ENCODE measurements at places on chromosomes 13 and 19.

GRCh38 chr13:110254151-110254679, 52.7 kb downstream of the COL4A1 start:
- no peak for DNase-seq

DNA sequence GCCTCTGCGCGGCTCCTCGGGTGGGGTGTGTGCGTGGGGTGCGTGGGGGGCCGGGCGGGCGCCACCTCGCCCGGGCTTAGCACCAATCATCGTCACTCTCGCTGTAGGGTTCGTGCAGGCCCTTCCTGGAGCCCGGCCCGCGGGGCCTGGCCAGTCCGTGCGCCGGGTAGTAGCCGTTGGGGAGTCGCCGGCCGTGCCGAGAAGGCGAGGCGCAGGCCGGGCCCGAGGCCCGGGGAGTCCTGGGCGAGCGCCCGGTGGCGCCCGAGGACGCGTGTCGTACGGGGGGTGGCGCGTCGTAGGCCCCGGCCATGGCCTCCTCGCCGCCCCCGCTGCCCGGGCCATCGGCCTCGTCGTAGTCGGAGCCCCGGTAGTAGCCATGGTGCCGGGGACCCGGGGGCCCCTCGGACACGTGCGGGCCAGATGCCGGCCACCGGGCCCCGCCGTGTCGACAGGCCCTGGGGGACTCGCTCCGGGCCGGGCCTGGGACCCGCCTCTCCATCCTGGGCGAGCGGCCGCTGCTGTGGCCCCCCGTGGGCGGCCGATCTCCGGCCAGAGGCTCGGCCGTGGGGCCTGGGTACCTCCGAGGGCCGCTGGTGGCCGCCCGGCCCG, 57.1 kb downstream of the IER2 start:
- DNase-seq = no peak

DNA sequence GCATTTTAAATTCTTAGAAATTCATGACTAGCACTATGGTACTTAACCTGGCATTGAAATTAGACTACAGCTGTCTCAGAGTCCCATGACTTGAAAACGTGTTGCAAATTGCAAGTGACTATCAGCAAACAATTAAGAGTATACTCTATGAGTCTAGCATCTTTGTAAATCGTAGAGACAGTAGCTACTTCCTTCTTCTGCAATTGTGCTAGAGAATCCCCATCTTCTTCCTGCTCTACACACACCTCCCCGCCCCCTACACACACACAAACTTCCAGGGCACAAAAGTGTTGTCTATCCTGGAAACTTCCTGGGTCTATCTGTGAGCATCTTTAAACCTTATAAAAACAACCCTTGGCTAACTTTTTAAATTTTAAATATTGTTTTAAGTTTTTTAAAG, 35.2 kb upstream of the MIR17HG start:
- no peak for DNase-seq

- DNase-seq = no peak
These were observed 3.7 kb downstream of the ATP13A1 start for GRCh38 chr19:19659646-19660245.

GRCh38 chr19:1259206-1259875, 9.8 kb upstream of the CIRBP start:
- peak; percentile 50 for DNase-seq

DNA sequence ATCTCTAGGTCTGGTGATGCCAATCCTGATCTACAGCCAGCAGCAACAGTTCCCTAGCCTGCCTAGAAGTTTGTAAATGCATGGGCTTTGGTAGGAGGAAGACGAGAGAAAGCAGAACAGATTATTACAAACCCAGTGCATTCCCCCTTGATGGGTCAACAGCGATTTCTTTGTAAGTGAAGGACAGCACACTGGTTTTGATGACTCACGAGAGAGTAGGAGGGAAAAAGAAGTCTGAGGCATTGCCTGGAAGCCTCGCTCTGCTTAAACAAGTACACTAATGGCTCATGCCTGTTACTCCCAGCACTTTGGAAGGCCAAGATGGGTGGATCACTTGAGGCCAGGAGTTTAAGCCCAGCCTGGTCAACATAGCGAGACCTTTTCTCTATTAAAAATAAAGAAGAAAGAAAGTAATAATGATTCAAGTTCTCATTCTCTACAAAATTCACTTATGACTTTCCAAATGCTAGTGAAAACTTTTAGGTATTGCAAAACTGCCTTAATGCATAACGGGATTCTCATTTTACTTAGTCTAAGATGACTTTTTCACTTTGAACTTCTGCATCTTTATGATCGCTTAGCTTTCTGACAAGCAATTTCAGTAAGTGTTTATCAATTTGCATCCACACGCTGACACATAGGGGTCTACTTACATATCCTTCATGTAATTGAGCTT, 47.7 kb upstream of the USPL1 start:
- DNase-seq = peak; percentile 95

DNA sequence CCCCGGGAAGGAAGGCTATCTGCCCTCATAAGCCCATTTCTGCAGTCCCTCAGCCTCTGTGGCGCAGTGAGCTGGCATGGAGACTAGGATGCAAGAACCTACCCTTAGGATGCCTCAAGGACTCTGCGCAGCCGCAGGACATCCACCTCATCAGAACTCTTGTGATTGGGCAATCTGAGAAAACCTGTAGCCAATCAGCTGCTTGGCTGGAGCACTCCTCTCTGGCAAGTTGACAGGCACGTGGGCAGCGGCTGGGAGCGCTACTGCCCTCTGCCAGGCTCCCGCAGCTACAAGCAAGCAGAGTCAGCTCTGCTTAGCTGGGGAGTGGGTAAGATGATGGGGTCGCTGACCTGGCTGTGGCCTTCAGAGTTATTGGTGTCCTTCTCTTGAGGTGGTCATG, 1.5 kb upstream of the ECSIT start:
- DNase-seq = peak; percentile 78

DNA sequence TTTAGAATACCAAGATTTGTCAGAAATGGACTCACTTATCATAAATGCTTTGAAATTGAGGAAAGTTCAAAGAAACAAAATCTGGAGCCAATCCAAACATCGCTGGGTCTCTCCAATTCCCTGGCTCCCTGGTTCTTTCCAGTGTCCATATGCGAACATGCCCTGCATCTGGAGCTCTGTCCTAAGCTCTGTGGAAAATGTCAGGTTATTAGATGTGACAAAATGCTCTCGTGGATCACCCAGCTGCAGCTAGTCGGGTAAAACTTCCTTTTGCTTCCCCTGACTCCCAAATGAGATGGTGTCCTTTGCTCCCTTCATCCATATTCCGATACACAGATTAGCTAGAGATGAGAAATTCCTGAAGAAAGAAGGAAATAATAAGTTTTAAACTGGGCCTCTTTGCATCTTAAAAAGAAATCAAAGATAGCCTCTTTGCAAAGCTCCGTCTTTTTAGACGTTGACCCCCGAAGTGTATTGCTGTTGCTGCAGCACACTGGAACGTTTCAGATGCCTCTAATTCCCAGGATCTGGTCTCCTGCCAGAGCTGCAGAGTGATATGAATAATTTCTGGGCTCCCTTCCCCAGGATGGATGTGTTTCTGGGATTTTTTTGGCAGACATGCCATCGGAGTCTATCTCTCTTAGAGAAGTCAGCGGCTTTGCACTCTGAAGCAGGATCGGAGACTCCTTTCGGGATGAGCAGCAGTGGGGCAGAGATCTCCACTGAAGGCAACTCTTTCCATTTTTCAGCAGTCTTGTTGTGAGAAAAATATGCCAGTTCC, 102.9 kb downstream of the TEX26 start:
- DNase-seq = peak; percentile 87

DNA sequence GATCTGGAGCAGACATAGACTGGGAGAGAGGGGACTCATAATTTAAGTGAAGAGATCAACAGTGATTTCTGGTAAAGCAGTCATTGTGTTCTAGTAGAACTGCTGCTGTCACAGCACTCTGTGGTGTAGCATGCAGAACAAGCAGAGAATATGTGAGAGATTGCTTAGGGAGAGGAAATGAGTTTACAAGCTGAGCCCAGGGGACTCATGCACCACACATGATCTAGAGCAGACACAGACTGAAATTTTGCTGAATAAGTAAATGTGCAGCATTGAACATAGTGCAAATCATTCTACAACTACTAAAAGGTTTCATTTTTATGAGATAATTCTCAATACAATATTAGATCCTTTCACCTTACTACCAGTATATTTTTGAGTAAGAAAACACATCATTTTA, 125.7 kb downstream of the MYO16 start:
- DNase-seq = no peak

GRCh38 chr19:51098365-51099046, 9.7 kb downstream of the CTU1 start:
- peak; percentile 15 for DNase-seq

DNA sequence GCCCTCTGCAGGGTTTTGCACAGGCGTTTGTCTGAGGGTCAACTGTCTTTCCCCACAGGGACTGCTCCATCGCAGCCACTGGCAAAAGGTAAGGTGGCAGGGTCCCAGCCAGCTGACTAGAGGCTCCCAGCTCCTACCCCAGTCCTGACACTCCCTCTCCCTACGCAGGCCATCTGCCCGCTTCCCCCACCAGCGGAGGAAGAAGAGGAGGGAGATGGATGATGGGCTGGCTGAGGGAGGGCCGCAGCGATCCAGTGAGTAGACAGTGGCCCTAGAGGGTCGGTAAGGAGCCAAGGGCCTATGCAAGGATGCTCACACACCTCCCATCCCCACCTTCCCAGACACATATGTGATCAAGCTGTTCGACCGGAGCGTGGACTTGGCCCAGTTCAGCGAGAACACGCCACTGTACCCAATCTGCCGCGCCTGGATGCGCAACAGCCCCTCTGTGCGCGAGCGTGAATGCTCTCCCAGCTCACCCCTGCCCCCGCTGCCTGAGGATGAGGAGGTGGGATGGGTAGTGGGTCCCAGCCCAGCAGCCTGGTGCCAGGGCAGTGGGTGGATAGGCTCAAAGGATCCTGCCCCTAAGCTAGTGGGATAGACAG, 4.0 kb downstream of the HSPB6 start:
- DNase-seq = no peak

DNA sequence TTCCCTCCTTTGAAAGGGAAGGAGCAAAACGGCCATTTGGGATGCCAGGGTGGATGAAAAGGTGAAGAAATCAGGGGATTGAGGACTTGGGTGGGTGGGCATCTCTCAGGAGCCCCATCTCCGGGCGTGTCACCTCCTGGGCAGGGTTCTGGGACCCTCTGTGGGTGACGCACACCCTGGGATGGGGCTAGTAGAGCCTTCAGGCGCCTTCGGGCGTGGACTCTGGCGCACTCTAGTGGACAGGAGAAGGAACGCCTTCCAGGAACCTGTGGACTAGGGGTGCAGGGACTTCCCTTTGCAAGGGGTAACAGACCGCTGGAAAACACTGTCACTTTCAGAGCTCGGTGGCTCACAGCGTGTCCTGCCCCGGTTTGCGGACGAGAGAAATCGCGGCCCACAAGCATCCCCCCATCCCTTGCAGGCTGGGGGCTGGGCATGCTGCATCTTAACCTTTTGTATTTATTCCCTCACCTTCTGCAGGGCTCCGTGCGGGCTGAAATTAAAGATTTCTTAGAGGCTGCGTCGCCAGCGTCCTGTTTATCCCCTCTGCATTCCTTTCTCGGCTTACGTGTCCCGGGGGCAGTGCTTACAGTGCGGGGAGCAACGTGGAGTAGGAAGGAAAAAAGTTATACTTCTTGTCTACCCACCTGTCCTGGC, 15.2 kb upstream of the S1PR4 start:
- DNase-seq = peak; percentile 56

DNA sequence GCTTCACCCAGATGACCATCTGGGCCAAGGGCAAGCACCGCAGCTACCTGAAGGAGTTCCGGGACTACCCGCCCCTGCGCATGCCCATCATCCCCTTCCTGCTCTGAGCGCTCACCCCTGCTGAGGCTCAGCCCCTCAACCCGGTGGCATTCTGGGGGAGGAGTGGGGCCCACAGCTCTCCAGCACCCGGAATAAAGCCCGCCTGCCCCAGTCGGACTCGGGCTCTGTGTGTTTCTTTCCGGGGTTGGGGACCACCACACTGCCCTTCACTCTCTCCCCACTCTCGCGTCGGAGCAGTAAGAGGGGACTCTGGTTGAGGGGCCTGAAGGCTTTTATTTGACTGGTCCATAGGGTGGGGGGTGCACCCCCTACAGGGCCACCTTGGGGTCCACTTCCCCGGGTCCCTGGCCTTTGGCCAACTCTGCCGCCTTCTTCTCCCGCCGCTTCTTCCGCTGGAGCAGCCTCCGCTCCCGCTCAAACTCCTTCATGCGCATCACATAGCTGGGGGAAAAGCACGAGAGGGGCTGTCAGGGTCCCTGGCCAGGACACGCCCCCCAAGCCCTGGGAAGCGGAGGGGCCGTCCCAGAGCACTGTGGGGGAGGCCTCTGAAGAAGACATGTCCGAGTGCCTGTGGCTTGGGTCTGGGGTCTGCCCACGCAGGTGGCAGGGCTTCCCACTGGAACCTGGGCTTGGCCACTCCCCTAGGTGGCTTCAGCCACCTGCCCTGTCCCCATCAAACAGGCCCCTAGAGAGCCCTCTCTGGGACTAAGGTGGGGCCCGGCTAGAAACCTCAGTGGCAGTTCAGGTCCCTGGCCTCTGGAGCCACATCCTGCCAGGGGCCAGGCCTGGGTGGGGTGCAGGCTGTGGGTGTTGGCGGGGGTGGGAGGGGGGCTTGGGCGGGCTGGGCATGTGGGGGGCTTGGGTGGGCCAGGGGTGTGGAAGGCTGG, 5.8 kb downstream of the NDUFB7 start:
- no peak for DNase-seq

DNA sequence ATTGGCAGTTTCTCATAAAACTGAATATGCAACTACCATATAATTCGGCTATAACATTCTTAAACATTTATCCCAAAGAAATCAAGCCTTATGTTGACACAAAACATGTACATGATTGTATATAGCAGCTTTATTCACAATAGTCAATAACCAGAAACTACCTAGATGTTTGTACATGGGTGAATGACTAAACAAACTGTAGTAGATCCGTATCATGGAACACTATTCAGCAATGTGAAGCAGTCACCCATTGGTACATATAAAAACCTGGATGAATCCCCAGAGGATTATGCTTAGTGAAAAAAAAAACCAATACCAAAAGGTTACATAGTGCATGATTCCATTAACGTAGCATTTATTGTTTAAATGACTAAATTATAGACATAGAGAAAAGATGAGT, 471.7 kb upstream of the KLHL1 start:
- no peak for DNase-seq

DNA sequence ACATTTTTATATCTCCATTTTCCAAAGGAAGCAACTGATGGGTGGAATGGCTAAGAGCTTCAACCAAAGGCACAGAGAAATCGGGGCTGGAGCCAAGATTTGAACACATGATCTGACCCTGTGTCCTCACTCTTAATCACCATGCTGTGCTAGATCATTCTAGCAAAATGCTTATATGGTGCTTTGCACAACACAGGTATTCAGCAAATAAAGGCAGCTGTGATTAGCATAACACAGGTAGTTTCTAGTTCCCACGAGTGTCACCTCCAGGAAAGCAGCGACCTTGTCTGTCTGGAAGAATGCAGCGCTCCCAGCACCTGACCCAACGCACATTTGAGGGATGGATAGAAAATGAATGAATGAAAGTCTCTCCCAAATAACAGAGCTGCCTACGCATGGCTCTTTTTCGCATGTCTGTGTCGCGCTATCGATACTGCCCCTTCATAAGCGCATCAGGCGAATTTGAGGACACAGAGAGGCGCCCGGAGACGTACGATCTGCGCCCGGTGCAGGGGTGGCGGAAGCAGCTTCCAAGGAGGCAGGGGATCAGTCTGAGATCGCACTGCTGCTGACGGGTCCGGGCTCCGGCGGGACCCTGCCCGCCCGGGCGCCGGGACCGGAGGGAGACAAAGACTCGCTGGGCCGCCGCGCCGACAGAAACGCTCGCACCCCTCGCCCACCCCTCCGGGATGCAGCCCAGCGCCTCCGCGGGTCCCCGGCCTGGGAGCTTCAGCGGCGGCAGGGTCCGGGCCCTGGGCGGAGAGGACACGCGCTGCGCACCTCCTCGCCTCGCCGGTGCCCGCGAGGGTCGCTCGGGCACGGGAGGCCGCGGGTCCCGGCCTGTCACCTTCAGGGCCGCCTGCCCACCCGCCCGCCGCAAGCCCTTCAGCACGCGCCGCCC, 609 bp downstream of the EPS15L1 start:
- DNase-seq = peak; percentile 30
